DMS79 (cell line): ENCODE measurements at places on chromosomes 13 and 19.
A peak's percentile ranks its signal among the peaks of the same experiment; 100 is the strongest.

GRCh38 chr19:12841094-12841493 lies 2.8 kb downstream of the MAST1 start:
- no peak for DNase-seq

GRCh38 chr13:44305917-44306370 lies 67.7 kb upstream of the SERP2 start:
- no peak for DNase-seq

DNA sequence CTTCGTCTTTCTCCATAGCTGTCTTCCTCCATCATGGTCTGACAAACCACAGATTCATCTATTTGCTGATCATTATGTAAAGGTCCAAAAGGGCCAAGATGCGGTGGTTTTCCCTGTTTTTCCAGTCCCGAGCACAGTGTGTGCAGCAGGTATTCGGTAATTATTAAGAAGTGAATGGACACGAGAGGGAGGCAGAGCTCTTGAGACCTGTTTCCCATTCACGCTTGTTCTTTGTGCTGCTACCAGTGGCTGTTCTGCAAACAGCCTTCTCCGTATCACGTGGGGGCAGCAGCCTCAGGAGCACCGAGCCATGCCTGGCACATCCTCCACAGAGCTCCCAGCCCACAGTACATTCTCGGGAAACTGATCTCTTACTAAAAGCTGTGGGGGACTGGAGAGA lies 50.3 kb downstream of the CCDC70 start:
- no peak for DNase-seq

DNA sequence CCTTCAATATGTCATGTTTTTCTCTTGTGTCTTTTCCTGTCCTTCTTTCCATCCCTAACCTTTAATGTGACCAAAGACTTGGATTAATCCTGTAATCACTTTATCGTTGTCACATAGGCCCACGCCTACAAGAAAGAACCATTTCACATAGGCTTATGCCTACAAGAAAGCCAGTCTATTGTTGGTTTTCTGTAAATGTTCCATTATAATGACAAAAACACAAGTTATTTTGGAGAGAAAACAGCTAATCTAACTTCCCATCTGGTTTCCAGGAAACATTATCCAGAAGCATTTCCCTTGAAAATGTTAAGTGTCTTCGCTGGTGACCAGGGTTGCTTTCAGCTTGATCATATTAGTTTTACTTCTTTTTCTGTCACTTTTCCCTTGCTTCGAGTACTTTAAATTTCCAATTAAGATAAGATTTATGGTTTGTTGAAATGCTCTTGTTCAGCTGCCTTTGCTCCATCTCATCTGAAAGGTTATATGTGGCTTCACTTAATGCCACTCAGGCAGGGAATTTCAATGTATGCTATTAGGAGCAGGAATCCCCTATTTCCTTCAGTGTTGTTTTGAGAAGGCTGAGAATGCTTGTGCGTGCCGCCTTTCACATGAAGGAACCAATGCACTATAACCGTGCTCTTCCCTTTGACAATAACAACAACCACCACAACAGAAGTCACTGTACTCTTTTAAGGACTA lies 708.2 kb downstream of the EFNB2 start:
- DNase-seq = no peak

- no peak for DNase-seq
Observed at GRCh38 chr13:23753458-23753857, 135.7 kb downstream of the MIPEP start.

DNA sequence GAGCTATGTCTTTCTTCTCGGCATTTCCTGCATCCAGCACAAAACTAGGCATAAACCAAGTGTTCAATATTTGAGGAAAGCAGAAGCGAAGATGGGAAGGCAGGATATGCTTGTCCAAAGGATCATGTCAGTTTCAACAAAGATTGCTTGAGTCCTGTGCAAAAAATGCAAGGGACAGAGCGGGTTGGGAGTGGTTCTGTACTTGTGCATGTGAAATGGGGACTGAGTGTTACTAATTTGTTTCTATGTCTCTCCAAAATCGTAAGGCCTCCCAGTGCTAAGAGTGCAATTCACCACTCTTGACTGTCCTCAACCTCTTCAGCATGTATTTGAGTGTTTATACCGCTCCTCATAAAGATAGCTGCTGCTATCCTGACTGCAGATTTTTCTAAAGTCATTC lies 166.2 kb downstream of the DLEU7 start:
- peak; percentile 3 for DNase-seq

GRCh38 chr13:85772367-85772766 lies 26.9 kb downstream of the SLITRK6 start:
- no peak for DNase-seq

- peak; percentile 44 for DNase-seq
Observed at GRCh38 chr19:2312820-2313501, 5.0 kb upstream of the LINGO3 start.

DNA sequence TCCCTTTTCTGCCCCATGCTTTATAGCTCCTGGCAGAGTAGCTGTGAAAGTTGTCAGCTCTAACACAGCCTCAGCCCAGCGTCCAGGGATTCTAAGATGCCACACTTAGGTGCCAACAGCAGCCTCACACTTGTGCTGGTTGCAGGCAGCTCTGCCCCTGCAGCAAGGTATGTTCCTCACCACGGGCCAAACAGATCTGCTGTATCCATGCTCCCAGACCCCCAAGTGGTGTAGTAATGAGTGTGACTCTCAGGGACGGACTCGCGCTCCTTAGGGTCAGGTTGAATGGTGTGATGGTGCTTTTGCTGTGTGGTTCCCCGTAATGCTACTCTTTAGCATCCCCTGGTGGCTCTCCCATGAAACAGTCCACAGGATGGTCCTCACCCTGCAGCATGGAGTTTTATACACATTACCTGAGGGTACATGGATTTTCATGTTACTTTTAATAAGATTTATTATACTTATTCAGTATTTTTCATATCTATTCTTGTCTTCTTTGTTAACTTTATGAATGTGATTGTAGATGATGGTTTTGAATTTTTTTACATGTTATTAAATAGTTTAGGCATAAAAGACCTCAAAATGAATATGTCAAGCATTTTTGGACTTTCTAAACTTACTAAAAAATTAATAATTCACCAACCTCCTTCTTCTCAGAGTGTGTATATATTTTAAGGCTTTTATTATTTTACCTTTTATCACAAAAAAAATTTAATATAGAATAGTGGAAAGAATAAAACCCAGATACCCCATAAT lies 232.5 kb downstream of the SLC7A1 start:
- DNase-seq = peak; percentile 5

GRCh38 chr19:2227415-2228156 lies 8.5 kb downstream of the PLEKHJ1 start:
- DNase-seq = no peak

GRCh38 chr13:48806522-48806921 lies 152.8 kb downstream of the CYSLTR2 start:
- DNase-seq = no peak

- no peak for DNase-seq
Observed at GRCh38 chr13:24362435-24362952, 53.1 kb downstream of the C1QTNF9 start.

DNA sequence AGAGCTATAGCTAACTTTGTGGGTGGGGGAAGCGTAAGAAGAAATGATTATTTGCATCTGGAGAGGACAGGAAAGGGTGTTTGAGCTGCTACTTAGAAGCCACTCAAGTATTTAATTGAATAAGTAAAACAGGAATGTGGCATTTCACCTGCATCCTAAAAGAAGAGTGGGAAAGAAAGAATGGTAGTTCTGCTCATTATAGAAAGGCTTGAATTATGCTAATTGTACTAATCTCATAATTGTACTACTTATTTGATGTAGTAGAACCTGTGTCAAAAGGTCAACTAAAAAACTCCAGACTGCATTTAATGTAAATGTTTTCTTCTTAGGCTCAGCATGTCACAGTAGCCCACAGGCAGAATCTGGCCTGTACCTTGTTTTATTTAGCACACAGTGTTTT lies 113.6 kb downstream of the RNF17 start:
- no peak for DNase-seq

- DNase-seq = no peak
Observed at GRCh38 chr13:38897521-38897920, 93.1 kb downstream of the STOML3 start.

GRCh38 chr13:40981361-40981760 lies 37.8 kb downstream of the ELF1 start:
- DNase-seq = no peak

DNA sequence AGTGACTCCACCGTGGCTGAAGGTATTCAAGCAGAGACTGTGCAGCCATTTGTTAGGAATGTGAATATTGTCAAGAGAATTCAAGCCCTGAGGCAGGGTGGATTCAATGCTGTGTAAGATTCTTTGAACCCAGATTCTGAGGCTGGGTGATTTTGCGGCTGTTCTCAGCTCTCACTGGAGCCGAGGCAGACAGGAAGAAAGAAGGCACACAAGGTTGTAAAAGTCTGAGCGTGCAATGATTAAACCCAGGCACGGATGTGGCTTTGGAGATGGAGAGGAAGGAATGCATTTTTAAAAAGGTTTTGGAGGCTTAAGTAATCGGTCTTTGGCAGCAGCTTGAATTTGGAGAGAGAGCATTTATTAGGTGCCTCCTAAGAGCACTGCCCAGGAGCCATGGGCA lies 187.9 kb downstream of the KATNAL1 start:
- DNase-seq = peak; percentile 62

- no peak for DNase-seq
Observed at GRCh38 chr13:30022796-30023195, 172.4 kb upstream of the UBL3 start.

DNA sequence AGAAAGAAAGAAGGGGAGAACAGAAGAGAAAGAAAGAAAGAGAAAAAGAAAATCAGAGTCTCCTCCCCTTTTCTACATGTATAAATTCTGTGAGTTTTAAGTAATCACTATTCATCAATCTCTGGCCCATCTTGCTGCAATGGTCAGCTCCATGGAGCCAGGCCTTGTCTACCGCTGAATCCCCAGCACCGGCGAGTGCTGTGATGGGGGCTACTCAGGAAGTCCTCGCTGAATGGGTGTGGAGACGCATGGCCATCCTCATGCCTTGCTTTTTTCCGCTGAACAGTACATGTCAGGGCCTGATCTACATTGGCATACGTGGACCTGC lies 29.9 kb downstream of the GPR42 start:
- no peak for DNase-seq

DNA sequence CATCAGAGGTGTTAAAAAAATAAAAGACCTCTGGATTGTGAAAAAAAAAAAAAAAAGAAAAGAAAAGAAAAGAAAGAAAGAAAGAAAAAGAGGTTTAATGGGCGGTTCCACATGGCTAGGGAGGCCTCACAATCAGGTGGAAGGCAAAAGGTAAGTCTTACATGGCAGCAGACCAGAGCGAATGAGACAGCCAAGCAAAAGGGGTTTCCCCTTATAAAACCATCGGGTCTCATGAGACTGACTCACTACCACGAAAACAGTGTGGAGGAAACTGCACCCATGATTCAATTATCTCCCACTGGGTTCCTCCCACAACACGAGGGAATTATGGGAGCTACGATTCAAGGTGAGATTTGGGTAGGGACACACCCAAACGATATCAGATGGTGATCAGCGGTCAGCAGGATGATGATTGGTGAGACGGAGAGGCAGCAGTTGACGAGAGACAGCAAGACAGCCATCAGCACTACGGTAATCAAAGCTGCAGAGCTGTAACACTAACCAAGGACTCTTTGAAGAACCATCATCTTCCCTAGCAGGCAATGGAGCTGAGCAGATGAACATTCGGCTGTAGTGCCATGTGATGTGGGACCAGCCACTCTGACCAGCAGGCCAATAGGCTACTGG lies 3.9 kb upstream of the CD209 start:
- no peak for DNase-seq

- DNase-seq = no peak
Observed at GRCh38 chr13:101626925-101627555, 174.6 kb downstream of the ITGBL1 start.

GRCh38 chr13:112616586-112617362 lies 28.8 kb upstream of the TUBGCP3 start:
- DNase-seq = no peak

GRCh38 chr13:29567411-29567810 lies 28.1 kb downstream of the SLC7A1 start:
- no peak for DNase-seq

DNA sequence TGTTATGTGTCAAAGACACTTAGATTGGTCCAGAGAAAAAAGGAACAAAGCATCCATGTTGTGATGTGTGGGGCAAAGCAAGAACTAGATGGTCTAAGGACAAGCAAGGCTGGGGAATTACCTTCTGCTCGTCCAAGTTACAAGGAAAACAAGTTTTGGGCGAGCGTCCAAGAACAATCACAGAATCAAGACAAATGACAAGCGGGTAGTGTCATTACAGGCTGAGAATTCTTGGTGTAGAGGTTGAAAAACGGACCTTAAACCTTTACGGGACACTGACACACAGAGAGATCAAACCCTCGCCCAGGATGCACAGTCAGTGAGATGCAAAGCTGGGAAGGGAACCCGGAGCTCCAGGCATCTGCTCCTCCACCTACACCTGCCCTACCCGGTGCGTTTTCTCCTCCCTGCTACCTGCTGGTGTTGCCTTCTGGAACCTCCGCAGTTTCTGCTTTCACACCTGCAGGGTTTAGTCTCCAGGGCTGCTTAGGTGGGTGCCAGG lies 515 bp upstream of the ZNF324B start:
- no peak for DNase-seq

- DNase-seq = no peak
Observed at GRCh38 chr13:40794414-40795368, 5.3 kb downstream of the SLC25A15 start.

GRCh38 chr19:50713556-50714236 lies 5.9 kb downstream of the SHANK1 start:
- DNase-seq = no peak

DNA sequence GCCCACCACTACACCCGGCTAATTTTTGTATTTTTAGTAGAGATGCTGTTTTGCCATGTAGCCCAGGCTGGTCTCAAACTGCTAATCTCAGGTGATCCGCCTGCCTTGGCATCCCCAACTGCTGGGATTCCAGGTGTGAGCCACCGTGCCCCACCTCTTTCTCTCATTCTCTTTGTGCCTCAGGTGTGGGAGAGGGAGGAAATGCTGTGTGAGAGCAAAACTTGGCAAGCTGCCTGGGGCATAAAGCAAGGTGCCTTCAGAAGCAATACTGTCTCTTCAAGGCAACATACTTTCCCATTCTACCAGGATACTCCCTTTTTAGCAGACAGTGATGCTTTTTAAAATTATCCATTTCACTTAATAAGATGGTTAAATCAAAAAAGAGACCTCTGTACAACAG lies 53.2 kb upstream of the RFC3 start:
- DNase-seq = no peak

DNA sequence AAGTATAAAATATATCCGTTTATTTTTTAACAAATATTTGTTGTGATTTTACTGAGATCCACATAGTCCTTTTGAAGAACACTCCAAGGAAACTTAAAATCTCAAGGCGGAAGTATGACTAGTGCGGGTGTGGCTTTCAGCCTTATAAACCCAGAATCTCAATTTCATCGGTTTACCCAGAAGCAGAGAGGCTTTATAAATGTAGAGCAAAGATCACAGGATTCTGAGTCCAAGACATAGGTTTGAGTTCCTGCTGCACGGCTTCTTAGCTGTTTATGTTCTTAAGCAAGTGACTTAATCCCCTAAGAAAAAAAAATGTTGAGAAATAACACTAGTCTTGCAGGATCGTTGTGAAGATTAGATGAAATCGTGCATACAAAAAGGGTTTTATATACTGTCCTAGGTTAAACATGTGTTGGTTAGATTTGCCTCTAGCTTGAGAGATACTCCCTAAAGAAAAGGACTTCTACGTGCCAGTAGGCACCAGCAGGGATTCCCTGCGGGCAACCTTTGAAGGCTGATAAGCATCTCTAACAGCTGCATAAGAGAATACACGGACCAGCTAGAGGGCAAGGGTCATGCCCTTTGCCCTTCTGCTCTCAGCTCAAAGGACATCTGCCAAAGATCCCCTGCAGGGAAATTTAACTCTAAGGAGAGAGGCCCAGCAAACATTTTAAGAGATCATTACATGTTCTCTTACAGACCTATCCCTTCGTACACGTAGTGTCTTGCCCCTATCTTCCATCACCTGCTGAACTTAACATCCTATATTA lies 130.4 kb upstream of the MIR17HG start:
- DNase-seq = no peak
